ENCODE measurements at places on chromosomes 13 and 19.

GRCh38 chr19:3183721-3184641 is 1.7 kb upstream of the NCLN start:
- DNase-seq: no peak

GRCh38 chr13:90098577-90098976 is 1248.9 kb upstream of the MIR17HG start:
- no peak for DNase-seq

DNA sequence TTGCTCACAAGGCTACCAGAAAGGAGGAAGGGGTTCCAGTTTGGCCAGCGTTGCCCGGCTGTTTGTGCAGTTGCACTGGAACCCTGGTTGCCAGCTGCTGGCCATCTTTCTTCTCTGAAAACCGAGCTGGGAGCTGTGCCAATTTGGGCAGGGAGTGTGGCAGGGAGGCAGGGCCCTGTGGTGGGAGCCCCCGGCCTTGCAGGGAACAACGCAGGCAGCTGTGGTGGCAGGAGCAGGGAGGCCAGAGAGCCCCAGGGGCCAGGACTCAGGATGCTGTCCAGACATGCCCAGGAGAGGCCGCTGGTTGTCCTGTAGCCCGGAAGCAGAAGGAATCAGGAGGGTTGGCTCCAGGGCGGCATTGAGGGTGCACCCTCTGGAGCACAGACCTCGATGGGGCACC is 4.8 kb downstream of the KMT5C start:
- no peak for DNase-seq

DNA sequence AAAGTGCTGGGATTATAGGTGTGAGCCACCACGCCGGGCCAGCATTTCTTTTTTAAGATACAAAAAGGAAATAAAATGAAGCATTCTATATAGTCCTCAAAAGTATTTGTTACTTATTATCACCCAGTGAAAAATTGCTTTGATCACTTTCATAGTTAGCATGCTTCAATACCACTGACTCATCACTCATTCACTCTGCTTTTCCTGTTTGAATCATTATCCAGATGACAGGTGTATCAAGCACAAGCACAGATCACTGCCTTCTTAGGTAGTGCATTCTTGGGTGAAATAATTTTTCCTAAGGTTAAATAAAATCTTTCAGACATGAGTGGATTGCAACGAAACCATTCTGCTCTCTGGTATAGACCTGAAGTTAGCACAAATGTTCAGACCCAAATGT is 35.8 kb upstream of the SPART start:
- no peak for DNase-seq

Data from activated naive CD4-positive, alpha-beta T cell treated with anti-CD3 and anti-CD28 coated beads, Interleukin-2, amount 50 U/mL, for 16 hours (primary cell).